ENCODE measurements at places on chromosomes 11 and 22. TPM values are rescaled to one million over a fixed set of nuclear protein-coding genes. Genes with fewer than 3 reads are reported as not detected.

Gene JHY
- 6.3 TPM for total RNA-seq

Gene MYO7A
- total RNA-seq: 0.30 TPM

Gene CALCA
- not detected for total RNA-seq

Gene RCOR2
- not detected for total RNA-seq

Gene BEST1
- total RNA-seq: 0.08 TPM

Gene CDC42EP1
- not detected for total RNA-seq

Gene TUBGCP6
- total RNA-seq: 153 TPM

Gene CRYAB
- not detected for total RNA-seq

Gene HYLS1
- 4.8 TPM for total RNA-seq

GRCh38 chr11:62666259-62666926 lies 1.3 kb downstream of the CSKMT start:
- peaks cover 28% of the 10 kb centered on the region for H3K36me3 ChIP-seq
- no peak for DNase-seq
- H3K27me3 ChIP-seq: no peaks in the 10 kb centered on the region
- peak overlapping the region; percentile 95 for H3K27ac ChIP-seq

DNA sequence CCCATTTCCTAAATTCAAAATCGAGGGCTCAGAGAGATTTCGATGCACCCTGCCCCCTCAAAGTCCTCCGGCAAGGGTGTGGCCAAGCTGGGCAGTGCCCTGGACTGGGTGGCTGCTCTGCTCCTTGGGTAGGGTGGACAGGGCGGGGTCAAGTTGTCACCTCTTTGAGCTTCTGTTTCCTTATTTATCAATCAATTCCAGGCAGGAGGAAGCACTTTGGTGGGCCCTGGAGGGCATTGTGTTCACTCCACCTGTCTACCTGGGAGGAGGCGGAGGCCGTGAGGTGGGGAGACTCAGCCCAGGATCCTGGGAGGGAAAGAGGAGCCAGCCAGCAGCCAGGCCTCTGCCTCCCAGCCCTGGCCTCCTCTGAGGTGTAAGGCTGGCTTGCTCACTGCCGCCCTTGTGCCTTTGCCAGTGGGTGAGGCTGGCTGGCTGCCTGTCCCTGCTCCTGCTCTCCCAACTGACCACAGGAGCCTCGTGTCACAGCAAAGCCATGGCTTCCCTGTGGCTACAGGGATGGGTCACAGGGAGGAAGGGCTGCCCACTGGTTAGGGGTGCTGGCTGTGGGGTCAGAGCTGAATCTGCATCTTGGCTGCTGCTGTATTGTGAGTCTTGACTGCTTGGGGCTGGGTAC lies 25.5 kb upstream of the SHISAL1 start:
- no peaks in the 10 kb centered on the region for H3K36me3 ChIP-seq
- H3K4me3 ChIP-seq: no peak overlapping the region
- no peak for DNase-seq
- H3K27ac ChIP-seq: no peak overlapping the region
- peaks cover 1% of the 10 kb centered on the region for H3K27me3 ChIP-seq
- no peaks in the 10 kb centered on the region for H3K4me1 ChIP-seq

DNA sequence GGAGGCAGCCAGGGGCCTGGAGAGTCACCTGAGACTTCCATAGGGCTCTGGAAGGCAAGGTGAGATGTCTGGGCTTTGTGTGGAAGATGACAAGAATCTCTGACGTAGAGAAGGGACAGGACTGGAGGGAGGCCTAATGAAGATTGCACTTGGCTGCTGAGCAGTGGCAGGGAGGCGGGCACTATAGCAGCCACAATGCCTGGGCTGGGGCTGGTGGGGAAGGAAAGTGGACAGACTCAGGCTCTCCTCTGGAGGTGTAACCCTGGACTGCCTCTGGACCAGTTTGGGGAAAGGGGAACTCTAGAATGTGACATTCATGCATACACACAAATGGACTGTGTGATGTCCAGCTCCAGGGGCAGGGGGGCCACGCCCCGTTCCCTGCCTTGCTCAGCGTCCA lies 34.3 kb upstream of the CYP2D6 start:
- H3K36me3 ChIP-seq: peaks cover 48% of the 10 kb centered on the region
- no peak overlapping the region for H3K27ac ChIP-seq
- no peak for DNase-seq
- peaks cover 4% of the 10 kb centered on the region for H3K4me1 ChIP-seq
- no peak overlapping the region for H3K4me3 ChIP-seq
- no peaks in the 10 kb centered on the region for H3K27me3 ChIP-seq

- no peak overlapping the region for H3K27ac ChIP-seq
- H3K36me3 ChIP-seq: no peaks in the 10 kb centered on the region
- H3K4me1 ChIP-seq: peaks cover 14% of the 10 kb centered on the region
- no peaks in the 10 kb centered on the region for H3K27me3 ChIP-seq
- DNase-seq: peak; percentile 67
- H3K4me3 ChIP-seq: peak overlapping the region; percentile 83
Measured at GRCh38 chr22:46576556-46577367, 39.3 kb upstream of the CELSR1 start.

DNA sequence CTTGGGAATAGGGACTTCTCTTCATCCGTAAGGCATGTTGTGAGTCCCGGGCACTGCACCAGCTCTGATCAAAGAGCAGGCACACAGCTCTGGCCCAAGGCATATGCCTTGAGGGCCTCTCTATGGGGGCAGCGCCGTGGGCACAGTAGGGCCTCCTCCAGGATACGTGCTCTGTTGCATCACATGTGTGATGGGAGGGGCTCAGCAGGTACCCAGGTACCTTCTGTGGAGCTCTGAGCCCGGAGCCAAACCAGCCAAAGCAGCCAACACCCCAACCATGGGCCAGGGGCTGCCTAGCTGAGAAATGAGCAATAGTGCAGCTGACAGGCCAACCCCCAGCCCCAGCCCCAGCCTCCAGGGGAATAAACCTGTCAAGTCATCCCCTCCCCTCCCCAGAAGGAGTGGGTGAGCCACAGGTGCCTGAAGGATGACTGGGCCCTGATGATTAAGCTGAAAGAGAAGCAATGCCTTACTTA lies 79.7 kb upstream of the SHISAL1 start:
- H3K27ac ChIP-seq: no peak overlapping the region
- H3K36me3 ChIP-seq: no peaks in the 10 kb centered on the region
- H3K27me3 ChIP-seq: peaks cover 5% of the 10 kb centered on the region
- H3K4me1 ChIP-seq: no peaks in the 10 kb centered on the region
- no peak overlapping the region for H3K4me3 ChIP-seq

DNA sequence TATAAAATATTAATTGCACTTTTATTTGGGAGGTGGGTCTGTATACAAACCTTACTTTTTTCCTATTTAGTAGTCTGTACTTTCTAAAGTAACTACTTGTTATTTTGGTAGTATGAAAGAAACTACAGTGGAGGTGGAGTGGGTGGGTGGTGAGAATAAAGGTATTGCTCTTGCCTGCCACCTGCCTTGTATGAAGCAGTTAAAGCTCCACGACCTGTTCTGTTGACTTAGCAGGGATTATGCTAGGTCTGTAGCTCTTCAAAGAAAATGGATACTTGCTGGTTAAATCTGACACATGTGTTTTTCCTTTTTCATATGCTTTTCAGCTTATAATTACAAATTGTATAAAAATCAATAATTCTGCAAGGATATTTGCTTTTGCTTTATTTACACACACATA lies 111.9 kb downstream of the EHF start:
- no peak overlapping the region for H3K4me3 ChIP-seq
- H3K27me3 ChIP-seq: peaks cover 57% of the 10 kb centered on the region
- H3K4me1 ChIP-seq: no peaks in the 10 kb centered on the region
- H3K36me3 ChIP-seq: peaks cover 7% of the 10 kb centered on the region
- H3K27ac ChIP-seq: no peak overlapping the region

- no peaks in the 10 kb centered on the region for H3K4me1 ChIP-seq
- no peak for DNase-seq
- no peak overlapping the region for H3K27ac ChIP-seq
- H3K4me3 ChIP-seq: no peak overlapping the region
- H3K27me3 ChIP-seq: peaks cover 51% of the 10 kb centered on the region
- H3K36me3 ChIP-seq: peaks cover 2% of the 10 kb centered on the region
Measured at GRCh38 chr11:131909426-131910177, 539.2 kb downstream of the NTM start.

- H3K36me3 ChIP-seq: no peaks in the 10 kb centered on the region
- H3K4me1 ChIP-seq: peaks cover 38% of the 10 kb centered on the region
- DNase-seq: no peak
Measured at GRCh38 chr11:67463680-67464410, 5.2 kb downstream of the TMEM134 start.

- H3K4me3 ChIP-seq: no peak overlapping the region
- H3K36me3 ChIP-seq: no peaks in the 10 kb centered on the region
- DNase-seq: no peak
- no peak overlapping the region for H3K27ac ChIP-seq
- H3K4me1 ChIP-seq: no peaks in the 10 kb centered on the region
Measured at GRCh38 chr11:125157953-125158680, 6.4 kb upstream of the PKNOX2 start.

GRCh38 chr11:32794439-32794838 lies at the start of gene CCDC73:
Gene CCDC73, minus strand, starts transcription at chr11:32794662. Its CDS starts 34,419 bp downstream, at chr11:32760243.
- no peaks in the 10 kb centered on the region for H3K4me1 ChIP-seq
- no peak within 1 kb of the TSS for H3K27ac ChIP-seq
- H3K4me3 ChIP-seq: no peak within 1 kb of the TSS
- H3K27me3 ChIP-seq: peaks cover 3% of the 10 kb centered on the region

DNA sequence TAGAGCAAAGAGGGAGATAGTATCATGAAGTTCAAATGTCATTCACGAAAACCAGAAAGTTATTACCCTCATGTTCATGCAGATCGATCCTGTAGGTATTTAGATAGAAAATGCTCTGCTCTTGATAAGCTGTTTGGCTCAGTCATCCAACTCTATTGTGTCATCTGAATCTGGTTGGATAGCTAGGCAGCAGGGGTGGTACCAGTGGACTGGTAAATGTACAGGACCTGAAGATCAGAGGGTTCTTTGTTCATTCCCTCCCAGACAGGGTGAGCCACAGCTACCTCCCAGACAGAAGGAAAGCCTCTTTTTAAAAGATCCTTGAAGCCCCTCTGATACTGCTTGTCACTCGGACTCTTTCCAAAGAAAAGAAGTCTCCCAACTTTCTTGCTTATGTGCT lies 29.8 kb upstream of the DRD2 start:
- no peak overlapping the region for H3K4me3 ChIP-seq
- H3K36me3 ChIP-seq: no peaks in the 10 kb centered on the region
- no peak for DNase-seq
- no peak overlapping the region for H3K27ac ChIP-seq
- H3K27me3 ChIP-seq: peaks cover 28% of the 10 kb centered on the region

DNA sequence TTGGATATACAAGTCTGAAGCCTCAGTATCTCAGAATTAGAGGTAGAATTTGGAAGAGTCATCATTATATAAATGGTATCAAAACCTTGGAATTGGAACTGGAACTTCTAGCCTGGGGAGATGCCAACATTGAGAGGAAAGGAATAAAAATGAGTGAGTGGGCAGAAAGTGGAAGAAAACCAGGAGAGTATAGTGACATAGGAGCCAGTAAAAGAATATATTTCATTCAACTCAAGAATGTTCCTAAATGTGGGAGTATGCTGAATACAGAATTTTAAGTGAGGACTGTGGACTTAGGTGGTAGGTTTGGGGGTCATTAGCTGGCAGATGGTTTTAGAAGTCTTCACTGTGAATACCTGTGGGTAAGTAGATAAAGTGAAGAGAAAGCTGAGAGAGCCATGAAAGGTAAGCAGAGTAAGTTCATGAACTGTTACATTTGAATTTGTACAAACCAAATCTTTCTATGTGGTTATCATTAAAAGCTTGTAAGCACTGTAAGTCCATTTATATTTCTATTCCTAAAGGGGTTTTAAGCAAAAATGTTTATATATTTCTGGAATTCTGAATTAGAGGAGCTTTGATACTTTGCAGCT lies 60.2 kb downstream of the PDHX start:
- no peaks in the 10 kb centered on the region for H3K27me3 ChIP-seq
- peaks cover 13% of the 10 kb centered on the region for H3K4me1 ChIP-seq
- peaks cover 78% of the 10 kb centered on the region for H3K36me3 ChIP-seq
- no peak overlapping the region for H3K4me3 ChIP-seq

- peak; percentile 60 for DNase-seq
- H3K27me3 ChIP-seq: no peaks in the 10 kb centered on the region
- H3K36me3 ChIP-seq: peaks cover 23% of the 10 kb centered on the region
- peaks cover 100% of the 10 kb centered on the region for H3K4me1 ChIP-seq
Measured at GRCh38 chr22:36332623-36333332, 55.0 kb downstream of the MYH9 start.

DNA sequence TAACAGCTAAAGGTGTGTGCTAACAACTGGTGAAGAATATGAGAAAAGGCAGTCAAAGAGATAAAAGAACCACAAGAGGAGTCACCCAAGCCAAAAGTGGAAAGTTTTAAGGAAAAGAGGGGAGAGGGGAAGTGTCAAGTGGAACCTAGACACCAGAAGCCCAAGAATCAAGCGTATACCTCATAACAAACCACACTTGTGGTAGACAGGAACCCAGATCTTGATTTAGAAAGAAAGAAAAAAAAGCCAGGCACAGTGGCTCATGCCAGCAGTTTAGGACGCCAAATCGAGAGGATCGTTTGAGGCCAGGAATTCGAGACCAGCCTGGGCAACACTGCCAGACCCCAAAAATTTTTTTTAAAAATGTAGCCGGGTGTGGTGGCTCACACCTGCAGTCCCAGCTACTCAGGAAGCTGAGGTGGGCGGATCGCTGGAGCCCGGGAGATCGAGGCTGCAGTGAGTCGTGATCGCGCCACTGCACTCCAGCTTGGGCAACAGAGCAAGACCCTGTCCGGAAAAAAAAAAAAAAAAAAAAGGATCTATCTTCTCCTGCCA lies 877 bp downstream of the SLC25A17 start:
- H3K27me3 ChIP-seq: no peaks in the 10 kb centered on the region
- H3K36me3 ChIP-seq: no peaks in the 10 kb centered on the region
- H3K4me3 ChIP-seq: peak overlapping the region; percentile 97
- H3K27ac ChIP-seq: peak overlapping the region; percentile 93
- H3K4me1 ChIP-seq: peaks cover 29% of the 10 kb centered on the region

GRCh38 chr11:118028626-118029025 lies 42.4 kb downstream of the IL10RA start:
- DNase-seq: no peak
- H3K27ac ChIP-seq: no peak overlapping the region
- H3K4me1 ChIP-seq: peaks cover 27% of the 10 kb centered on the region
- H3K36me3 ChIP-seq: no peaks in the 10 kb centered on the region
